ENCODE measurements at places on chromosomes 16 and 17.

GRCh38 chr17:7959503-7960253 is 27.7 kb downstream of the CNTROB start:
- DNase-seq = no peak

DNA sequence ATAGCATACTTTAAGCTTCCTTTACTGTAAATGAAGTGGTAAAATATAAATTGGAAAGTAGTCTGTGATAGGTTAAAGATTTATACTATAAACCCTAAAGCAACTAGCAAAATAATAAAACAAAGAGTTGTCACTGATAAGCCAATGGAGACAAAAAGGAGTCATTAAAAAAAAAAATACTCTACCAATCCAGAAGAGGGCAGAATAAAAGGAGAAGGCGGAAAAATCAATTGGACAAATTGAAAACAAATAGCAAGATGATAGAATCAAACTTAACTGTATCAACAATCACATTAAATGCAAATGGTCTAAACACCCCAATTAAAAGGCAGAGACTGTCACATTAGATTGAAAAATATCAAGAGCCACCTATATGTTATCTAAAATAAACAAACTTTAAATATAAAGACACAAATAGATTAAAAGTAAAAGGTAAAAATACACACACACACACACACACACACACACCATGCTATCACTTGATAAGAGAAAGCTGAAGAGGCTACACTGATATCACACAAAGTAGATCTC is 71.8 kb downstream of the CACNG1 start:
- no peak for DNase-seq

GRCh38 chr17:48570325-48571023 is 7.7 kb downstream of the HOXB4 start:
- DNase-seq = no peak

DNA sequence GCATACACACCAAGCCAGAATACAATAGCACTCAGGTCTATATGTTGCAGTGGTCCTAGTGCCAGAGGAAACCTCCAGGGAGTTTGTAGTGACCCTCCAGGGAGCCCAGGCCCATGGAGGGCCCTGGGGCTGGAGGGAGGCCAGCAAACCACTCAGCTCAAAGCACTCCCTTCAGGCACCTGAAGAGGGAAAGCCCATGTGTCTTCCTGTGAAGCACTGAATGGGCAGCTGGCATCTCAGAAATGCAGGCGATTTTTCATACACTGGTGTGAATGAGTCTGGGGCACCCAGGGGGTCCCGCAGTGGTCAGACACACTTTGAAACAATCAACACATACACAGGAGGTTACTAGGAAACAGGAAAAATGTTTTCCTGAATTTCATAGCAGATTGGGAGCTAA is 12.8 kb downstream of the TBC1D26 start:
- DNase-seq = no peak

GRCh38 chr17:80212962-80213642 is 7.0 kb downstream of the SGSH start:
- no peak for DNase-seq

- DNase-seq = no peak
These were observed 19.6 kb downstream of the COG7 start for GRCh38 chr16:23433261-23433920.

DNA sequence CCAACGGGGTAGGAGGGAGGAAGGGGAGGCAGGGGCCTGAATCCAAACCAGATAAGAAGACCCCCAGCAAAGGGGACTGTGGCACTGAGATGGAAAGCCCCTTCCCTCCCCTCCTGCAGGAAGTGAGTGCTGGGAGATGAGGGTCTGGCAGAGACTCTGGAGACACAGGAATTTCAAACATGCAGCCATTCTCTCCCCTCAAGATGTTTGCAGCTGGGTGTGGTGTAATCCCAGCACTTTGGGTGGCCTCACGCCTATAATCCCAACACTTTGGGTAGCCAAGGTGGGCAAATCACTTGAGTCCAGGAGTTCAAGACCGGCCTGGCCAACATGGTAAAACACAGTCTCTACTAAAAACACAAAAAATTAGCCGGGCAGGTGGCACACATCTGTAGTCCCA is 33.9 kb upstream of the FAAP100 start:
- no peak for DNase-seq

GRCh38 chr17:73365301-73365874 is 53.6 kb upstream of the CDC42EP4 start:
- DNase-seq = no peak

DNA sequence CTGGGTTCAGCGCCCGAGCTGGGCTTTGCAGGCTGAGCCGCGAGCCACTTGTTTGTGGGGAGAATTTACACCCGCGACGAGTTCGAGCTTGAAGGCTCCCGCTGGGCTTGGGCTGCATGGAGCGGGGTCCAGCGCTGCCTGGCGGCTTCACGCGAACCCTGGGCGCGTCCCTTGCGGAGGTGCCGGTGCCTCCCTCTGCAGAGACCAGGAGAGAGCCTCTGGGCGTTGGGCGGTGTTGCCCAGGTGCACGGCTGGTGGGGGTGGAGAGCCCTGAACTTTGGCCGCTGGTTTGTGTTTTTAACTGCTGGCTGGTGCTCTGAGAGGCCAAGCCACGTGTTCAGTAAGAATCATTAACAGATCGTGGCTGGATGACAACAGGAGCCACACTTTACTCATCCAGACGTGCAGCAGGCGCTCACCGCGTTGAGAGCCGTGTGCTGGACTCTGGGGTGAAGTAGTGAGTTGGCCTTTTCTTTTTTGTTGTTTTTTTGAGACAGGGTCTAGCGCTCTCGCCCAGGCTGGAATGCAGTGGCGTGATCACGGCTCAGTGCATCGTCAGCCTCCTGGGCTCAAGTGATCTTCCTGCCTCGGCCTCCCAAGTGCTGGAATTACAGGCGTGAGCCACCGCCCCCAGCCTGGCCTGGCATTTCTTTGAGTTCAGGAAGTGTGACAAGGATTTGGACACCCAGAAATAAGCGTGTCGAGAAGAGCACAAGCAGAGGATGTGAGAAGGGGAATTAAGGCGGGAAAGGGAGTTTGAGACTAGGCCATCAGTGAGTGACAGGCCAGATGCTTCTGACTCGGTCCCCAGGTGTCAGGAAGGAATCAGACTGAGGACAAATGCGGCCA is 827 bp downstream of the CDK10 start:
- DNase-seq = no peak

- DNase-seq = no peak
These were observed 9.0 kb downstream of the PITPNM3 start for GRCh38 chr17:6547336-6547735.

DNA sequence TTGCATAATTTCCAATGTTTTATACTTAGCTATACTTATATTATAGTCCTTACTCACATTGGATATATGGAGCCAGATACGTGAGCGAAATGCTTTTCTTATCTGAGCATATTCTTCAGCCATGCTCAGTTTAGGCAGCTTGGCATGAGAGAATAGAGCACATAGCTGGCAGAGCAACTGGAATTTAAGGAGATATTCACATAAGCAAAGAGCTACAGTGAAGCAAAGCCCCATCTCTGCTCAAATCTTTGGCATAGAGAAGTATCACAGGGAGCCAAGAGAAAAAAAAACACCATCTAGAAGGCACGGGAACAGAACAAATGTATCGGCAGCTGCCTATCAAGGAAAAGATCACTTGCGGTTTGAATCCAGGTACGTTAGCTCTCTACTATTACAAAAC is 734.2 kb upstream of the KIF2B start:
- no peak for DNase-seq

DNA sequence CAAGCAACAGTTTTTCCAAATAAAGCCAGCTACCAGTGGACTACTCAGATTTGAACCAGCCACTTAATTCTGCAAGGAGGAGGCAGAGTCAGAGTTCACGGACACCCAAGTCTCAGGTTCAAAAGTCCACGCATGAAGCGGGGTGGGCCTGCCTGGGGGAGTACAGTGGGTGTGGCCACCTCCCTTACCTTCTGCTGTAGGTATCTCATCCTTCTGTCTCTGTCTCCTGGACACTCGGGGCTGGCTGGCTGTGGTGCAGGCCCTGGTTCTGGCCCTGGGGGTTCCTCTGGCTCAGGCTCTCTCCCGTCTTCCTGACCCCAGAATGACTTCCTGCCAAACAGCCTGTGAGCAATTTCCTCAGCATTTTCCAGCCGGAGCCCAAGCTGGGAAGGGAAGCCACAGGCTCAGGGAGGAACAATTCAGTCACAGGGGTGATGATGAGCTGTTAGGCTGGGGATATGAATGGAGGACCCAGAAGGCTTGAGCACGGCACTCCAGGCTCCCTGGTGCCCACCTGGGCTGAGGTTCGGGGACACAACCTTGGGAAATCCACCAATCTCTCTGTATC is 101.9 kb downstream of the LITAF start:
- DNase-seq = no peak

DNA sequence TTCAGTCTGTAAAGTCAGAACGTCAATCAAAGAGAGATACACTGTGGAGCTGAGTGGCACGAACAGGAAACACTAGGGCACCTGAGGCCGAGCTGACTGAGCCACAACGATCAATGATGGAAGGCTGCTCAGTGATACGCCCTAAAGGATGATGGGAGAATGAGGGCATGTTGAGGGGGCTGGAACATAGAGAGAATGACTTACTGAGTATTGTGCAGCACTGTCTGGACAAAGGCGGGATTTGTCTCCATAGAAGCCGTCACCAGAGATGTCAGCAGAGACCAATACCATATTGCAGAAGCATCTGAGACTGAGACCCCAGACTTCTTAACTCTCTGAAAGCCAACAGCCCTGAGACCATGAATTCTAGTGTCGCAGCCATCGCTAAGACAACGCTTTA is 33.4 kb downstream of the ZZEF1 start:
- no peak for DNase-seq

DNA sequence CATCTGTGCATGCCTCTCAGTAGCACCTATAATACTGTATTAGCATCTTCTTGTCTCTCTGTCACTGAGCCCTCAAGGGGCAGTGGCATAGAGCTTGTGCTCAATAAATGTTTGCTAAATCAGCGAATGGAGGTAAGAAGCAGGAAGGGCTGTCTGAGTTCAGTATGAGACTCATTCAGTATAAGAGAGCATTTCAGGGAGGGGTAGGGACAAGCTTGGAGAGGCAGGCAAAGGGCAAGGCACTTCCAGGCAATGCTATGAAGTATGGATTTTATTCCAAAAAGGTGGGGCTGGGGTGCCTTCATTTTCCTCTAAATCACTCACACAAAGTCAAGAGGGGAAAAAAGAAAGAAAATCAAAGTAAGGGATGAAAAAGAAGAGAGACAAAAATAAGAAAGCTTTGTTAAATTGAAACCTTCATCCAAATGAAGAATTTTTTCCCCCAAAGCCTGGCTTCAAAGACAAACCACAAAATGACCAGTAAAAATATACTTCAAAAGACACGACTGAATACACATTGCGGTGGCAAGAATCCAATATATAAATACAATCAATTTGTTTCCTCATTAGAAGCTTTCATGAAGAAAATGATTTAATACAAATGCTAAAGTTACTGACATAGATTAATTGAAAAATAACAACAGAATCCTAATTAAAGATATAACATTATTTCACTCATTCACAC is 51.2 kb downstream of the SKAP1 start:
- DNase-seq = no peak

DNA sequence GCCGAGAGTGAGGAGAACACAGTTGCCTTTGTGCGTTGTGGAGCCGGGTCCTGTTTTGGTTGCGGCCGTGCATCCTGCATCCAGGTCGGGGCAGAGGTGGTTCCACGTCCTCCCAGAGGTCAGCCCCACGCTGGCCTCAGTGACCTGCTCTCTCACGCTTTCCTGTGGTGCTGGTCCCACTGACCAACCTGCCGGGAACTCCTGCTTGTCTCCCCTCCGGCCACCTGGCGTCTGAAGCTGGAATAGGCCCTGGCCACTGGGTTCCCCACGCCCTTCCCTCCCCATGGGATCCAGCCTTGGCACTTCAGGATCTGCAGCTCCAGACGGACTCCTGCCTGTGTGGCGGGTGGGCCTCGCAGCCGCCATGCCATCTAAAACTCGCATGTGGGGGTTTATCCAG is 85.5 kb upstream of the ZNF750 start:
- DNase-seq = no peak
